CD4-positive, alpha-beta T cell treated with Interleukin-2 at 100 ng/mL for 4 hours (primary cell): ENCODE measurements at places on chromosomes 5 and 9.
A peak's percentile ranks its signal among the peaks of the same experiment; 100 is the strongest.

DNA sequence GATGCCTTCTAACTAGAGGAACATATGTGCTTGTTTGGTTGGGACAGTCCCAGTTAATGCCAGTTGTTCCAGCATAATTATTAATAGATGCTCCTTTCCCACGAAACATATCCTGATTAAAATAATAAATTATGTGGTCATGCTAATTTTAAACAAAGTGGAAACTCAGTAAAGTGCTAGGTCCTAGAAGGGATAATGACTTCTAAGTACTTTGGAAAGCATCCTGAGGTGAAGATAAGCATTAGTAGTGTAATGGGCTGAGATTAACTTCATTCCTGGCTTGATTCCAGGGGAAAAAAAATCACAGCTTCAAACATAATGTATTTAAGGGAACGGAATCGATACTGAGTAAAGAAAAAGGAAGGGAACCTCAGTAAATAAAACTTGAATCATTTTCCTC lies 213.7 kb upstream of the SNX2 start:
- DNase-seq, result no peak

GRCh38 chr9:86407022-86407421 lies 52.8 kb upstream of the TUT7 start:
- DNase-seq, result no peak

- DNase-seq, result no peak
Measured at GRCh38 chr5:177124486-177124991, 9.0 kb upstream of the NSD1 start.

- peak; percentile 60 for DNase-seq
Measured at GRCh38 chr9:15509931-15510788, 610 bp downstream of the PSIP1 start.

GRCh38 chr5:115627295-115627865 lies 1.5 kb upstream of the TMED7 start:
- DNase-seq, result no peak

- DNase-seq, result no peak
Measured at GRCh38 chr9:136852664-136853595, 784 bp downstream of the MAMDC4 start.

DNA sequence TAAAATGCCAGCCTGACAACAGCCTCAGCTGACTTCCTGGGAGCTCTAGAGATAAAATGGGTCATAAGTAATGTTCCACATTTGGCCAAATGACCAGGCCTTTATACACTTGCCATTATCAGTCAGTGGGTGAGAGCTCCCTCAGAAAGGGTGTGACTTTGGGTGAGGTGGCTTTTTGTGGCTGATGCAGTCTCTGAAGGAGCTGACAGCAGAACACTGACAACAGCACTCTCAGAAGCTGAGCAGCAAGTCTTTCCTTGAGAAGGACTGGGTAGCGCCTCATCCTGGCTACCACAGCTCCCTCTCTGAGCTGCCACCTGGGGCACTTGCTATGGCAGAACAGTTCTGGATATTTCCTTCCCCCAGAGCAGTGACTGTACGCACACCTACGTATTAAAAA lies 22.0 kb upstream of the GNAQ start:
- no peak for DNase-seq

DNA sequence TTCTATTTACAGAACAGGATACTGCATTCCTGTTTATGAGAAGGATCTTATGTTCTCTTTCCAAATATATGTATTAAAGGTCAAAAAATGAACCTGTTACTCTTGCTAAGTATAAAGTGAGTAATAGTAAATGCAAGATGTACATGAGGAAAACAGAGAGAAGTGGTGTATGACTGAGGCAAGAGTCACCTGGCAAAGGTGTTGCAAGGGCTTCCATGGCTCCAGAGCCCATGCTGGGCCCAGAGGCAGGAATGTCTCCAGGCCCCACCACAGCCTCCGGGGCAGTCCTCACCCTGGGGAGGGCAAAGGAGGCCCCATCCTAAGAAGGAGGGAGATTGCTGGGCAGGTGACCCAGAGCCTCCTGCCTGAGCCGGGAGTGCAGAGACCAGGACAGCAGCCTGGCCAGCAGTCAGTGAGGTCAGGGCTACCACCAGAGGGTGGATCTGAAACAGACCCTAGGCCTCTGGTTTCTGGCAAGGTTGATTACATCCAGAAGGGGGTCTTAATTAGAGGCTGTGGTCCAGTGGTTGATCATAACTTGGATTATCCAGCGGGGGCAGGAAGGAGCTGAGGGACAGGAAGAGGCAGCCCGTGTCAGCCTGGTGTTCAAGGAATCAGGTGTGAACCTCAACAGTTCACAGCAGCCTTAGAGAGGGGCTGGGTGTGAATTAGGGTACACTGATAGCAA lies 57.3 kb upstream of the CPLX2 start:
- DNase-seq, result no peak

DNA sequence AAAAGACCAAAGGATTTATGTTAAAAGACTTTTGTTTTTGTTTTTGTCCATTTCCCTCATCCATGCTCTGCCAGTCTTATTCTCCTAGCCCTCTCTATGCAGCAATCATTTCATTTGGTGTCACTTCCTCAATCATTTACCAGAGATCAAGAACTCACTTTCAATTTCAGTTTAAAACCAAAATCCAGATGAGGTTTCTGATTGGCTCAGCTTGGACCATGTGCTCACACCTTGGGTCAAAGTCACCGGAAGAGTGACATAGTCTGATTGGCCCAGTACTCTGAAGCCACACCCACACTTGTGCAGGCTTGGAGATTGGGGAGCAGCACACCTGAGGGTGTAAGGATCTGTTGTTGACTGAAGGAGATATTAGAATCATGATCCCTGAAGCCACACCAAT lies 79.6 kb downstream of the TLR4 start:
- peak; percentile 57 for DNase-seq

GRCh38 chr9:132168347-132168746 lies 6.5 kb downstream of the NTNG2 start:
- DNase-seq, result no peak

GRCh38 chr5:40361378-40361777 lies 318.3 kb upstream of the PTGER4 start:
- DNase-seq, result peak; percentile 47

DNA sequence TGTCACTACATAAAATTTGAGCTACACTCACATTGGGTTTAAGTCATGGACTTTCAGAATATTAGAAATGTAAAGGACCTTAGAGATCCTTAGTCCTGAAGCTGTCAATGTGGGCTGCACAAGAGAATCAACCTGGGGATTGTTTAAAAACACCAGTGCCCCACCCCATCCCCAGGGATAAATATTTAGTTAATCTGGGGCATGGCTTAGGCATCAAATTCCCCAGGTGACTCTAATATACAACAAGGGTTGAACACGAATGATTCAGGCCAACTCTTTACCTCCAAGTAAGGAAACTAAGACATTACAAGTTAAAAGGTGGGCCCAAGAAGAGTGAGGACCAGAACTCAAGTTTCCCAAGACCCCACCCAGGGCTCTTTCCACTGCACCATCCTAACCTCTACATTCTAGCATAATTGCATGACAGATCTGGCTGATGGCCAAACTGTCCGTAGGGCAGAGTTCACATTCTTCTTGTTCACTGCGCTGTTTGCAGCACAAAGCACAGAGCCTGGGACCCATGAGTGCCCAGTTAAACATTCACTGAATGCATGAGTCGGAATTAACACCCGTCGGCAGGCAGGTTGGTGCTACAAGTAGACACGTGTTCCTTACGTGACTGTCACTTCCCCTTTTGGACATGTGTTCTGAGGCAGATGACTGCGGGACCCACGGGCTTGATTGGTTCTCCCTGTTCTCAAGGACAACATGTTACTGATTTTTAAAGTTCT lies 25.2 kb downstream of the CYFIP2 start:
- DNase-seq, result no peak

DNA sequence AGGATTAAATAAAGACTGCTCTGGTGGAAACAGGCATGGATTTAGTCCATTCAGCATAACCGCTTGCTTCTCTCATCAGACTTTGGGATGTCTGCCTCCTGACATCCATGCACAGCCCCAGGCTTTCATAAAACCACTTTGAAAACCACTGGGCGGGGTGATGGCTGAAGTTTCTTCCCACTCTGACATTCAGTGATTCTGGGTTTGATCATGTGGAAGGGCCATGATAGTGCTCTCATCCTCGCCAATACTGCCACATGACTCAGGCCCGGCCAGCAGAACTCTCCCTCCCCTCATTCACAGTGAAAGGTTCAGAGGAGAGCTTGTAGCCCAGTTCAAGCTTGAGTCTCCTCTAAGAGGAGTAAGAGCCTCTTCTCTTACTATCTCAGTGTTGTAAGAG lies 29.6 kb upstream of the GLRA1 start:
- no peak for DNase-seq

- DNase-seq, result no peak
Measured at GRCh38 chr5:159471904-159472303, 141.6 kb upstream of the IL12B start.

GRCh38 chr9:20722221-20722620 lies 38.2 kb downstream of the FOCAD start:
- DNase-seq, result no peak

GRCh38 chr9:134360897-134361296 lies 34.6 kb downstream of the RXRA start:
- DNase-seq, result no peak

GRCh38 chr9:88433583-88434255 lies 45.5 kb downstream of the SPIN1 start:
- DNase-seq, result peak; percentile 34

DNA sequence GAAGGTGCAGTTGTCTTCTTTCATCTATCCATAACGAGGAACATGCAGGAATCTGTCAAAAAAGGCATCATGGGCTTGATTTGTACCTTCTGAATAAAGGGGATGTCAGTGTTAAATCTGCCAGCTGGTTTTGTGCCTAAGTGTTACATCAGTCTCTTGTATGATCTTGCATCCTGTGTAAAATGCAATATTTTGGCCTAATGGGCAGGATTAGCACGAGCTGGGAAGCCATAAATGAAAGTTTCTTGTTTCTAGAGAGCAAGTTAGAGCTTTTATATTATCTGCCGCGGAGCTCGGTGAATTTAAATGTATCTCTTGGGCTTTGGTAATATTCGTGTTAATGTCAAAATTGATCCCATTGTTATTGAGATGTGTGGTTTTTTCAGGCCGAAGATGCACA lies 526.1 kb upstream of the WWC1 start:
- no peak for DNase-seq

DNA sequence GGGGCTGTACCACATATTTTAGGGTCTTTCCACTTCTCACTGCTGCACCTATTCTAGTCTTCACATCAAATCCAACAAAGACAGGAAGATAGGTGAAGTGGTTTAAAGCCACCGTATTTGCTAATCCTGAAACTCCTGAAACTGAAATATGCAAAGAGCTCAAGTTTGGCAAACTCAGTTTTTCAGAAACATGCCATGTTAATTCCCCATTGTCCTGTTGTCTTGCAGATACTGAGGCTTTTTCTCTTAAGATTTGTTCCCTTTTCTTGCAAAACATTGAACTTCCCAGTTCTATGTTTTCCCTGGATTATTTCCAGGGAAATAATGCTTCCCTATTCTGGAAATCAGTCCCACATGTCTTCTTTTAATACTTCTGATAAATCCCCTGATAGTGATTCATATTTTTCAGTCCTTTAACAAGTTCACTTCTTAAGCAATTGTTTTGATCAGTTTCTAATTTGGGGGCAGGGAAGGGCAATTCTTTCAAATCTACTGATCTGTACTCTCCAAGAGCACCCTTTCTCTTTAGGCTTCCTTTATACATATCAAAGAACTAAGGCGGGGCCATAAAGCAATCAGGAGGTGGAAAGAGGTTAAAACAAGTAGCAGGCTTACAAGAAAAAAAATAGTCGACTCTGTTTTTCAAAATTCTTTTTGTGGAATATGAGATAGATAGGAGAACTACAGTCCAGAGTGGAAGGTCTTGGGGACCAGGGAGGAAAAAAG lies 648.5 kb downstream of the BNC2 start:
- DNase-seq, result no peak

DNA sequence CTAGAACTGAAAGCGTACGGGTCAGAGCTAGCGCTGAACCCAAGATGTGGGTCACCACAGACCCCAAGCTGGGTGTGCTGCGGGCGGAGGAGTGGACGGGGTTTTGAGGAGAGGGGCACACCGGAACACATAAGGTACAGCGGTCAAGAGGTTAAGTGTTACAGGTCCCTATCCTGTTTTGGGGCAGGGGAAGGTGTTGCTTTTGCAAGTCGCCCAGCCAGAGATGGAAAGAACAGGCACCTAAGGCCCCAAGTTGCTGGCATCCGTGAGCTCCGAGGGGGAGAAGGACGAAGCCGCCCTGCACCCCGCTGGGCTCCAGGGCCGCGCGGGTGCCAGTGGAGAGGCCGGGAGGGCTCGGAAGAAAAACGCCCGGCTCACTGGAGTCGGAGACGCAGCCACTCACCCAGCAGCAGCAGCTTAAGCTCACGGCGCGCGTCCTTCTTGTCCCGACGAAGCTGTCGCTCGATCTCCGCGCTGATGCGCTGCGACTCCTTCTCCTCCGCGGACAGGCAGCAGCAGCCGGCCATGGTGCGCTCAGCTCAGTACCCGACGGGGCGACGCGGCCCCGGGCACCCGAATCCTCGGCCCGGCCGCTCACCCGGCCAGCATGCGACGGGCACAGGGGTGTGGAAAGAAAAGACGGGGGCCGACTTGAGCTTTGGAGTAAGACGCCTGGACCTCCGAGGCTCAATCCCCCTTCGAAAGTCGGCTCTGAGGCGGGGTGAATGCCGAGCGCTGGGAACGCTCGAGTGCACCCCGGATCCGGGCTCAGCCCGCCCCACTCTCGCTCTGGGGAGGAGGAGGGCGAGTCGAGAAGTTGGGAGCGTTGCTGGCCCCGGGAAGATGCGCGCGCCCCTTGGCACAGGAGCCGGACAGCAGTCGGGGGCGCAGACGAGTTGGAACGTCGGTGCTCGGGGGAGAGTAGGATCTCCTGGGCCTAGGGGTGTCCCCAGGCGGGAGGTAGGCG lies 572 bp downstream of the GNA14 start:
- no peak for DNase-seq

GRCh38 chr9:135910757-135911156 lies 3.4 kb upstream of the CAMSAP1 start:
- DNase-seq, result no peak

- DNase-seq, result no peak
Measured at GRCh38 chr5:134608555-134608954, 24.1 kb downstream of the SAR1B start.

DNA sequence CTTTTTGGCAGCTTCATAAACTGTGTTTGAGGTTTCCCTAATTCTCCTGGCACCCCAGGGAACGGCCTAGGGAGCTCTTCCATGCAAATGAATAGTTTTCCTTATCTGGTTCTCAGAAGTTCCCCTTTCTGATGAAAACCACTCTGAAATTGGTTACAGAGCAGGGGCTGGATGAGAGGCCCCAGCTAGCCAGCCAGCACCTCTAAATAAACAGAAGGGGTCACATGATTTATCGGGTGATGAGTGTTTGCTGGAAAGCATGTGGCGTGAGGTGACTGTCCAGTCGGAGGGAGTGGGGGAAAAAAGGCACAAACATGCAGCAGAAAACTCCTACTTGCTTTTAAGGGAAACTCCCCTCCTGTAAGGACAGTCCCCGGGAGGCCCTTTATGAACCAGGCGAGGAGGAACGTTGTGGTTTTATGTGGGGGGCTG lies 261.2 kb upstream of the ANKRD55 start:
- no peak for DNase-seq

DNA sequence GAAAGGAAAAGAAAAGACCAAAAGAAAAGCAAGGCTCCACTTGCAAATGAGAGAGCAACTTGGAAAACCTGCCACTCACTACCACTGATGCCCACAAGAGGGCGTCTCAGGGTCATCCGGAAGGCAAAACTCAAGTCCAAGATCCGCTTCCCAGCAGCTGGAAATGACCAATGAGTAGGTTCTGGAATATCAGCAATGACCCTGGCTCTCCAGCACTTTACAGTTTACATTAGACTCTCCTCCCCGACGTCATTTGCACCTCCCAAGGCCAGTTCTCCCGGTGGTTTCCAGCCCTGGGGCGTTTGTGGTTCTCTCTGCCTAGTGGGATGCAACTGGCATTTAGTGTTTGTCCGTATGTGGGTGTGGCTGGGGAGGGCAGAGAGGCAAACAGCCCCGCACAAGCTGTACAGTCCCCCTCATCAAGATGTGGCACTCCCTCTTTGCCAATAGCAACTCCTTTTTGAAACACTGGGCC lies 193.8 kb upstream of the ZNF618 start:
- peak; percentile 48 for DNase-seq
